ENCODE measurements at places on chromosomes 11 and 22.

- no peak for DNase-seq
Observed at GRCh38 chr11:72146625-72147024, 11.1 kb downstream of the FOLR3 start.

DNA sequence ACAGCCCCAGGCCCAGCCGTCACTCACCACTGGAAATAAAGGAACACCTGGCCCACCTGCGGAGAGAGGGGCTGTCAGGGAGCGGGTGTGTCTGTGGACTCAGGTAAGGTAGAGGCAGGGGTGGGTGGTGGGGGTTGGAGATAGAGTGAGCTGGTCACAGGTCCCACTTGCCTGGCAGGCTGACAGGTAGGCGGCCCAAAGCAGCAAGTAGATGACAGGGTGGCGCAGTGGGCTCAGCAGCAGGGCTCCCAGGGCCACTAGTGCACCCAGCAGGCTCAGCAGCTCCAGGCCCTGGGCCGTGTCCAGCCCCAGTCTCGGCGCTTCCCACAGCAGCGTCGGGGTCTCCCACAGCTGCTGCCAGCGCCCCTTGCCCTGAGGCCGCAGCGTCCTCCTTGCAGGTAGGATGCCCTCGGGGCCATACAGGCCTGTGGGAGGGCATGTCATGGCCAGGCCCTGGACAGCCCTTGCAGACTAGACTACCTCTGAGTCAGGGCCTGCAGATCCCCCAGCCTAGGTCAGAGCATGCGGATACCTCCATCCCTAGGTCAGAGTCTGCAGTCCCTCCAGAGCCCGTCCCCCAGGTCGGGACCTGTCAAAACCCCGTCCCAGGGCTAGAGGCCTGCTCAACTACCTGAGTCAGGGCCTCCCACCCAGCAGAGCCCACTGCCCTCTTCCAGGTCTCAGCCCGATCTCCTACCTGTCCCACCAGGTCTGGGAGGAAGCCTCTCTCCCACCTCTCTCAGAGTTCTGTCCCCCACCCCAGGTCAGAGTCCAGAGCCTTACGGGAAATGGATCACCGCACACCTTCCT, 686 bp downstream of the LMF2 start:
- DNase-seq: no peak

GRCh38 chr22:23270212-23270733, 90.0 kb downstream of the BCR start:
- no peak for DNase-seq

DNA sequence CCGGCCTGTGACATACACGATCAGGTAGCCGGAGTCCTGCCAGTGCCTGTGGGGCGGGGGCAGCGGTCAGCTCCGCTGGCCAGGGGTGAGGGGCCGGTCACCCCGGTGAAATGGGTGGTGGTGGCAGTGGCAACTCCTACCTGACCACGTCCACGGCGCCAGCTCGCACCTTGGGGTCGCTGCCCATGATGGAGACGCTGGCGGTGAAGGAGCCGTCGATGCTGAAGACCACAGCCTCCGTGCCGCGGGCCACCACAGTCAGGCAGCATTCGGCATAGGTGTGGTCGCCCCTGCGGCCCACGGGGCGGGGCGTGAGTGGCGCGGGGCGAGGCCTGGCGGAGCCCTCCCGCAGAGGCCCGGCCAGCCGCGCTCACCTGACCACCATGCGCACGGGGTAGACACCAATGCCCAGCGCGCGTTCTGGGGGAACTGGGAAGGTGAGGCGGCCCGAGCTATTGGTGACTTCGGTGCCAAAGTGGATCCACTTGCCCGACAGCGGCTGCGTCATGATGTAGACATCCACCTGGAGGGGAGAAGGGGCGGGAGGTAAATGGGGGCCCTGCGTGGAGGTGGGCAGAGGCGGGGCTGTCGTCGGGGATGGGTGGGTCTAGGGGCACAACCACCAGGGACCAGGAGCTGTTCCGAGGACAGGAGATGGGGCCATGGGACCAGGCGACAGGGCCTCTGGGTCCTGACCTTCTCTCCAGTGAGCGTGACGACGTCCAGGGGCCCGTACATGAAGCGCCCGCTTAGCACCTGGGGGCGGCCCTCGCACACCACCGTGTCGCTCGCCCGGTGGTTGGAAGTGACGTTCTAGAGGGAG, 10.9 kb downstream of the AIP start:
- no peak for DNase-seq

GRCh38 chr22:23906641-23907040, 12.5 kb downstream of the MIF start:
- DNase-seq: no peak

DNA sequence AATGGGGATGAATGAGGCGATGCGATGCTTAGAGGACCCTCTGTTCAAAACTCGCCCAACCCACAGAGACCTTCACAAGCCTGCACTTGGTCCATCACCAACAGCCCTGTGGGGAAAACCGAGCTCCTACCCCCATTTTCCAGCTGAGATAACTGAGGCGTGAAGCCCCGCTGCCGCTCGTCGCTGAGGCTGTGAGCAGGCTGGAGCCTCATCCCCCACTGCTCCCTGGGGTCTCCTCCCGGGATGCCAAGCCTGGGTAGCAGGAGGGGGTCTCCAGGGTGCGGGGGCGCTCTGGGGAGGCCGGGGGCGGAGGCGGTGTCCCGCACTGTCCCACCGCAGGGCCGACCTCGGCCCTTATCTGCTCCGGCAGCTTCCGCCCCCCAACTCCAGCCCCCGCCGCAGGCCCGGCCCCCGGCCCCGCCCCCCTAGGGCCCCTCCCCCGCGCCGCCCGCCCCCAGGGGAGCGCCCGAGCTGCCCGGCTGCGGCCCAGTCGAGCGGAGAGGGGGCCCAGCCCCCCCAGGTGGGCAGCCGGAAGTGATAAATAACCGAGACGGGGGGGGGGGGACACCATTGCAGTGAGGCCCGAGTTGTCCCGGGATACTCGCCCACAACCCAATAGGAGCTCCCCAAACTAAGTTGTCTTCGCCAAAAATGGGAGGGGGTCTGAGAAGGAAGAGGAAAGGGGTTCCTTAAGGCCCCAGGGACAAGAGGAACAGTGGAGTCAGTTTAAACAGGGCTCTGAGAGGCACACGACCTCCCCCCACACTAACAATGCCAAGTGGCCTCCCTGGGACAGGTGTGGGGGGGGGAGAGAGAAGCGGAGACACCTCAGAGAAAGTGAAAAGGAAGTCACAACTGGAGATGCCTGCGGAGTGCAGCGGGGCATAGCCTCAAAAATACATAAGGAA, 8.3 kb upstream of the SLC39A13 start:
- no peak for DNase-seq

- no peak for DNase-seq
Observed at GRCh38 chr11:80521592-80521991, 1080.8 kb upstream of the TENM4 start.

GRCh38 chr22:46620588-46621242, 529 bp downstream of the GRAMD4 start:
- DNase-seq: no peak

DNA sequence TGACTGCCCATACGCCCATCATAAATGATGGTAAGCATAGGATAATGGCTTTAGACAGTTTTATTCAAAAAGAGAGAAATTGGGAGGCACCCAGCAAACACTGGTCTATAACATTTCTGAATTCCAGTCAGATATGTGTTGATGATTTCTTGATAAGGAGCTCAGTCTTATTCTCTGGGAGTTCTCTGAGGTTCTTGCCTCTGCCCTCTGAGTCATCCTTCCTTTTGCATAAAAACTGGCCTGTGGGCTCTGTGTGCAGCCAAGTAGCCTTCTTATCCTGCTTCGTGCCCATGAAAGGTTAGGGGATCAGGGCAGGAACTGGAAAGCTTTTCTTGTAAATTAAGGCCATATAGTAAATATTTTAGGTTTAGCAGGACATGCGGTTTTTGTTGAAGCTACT, 48.9 kb downstream of the FAR1 start:
- no peak for DNase-seq

- DNase-seq: no peak
Observed at GRCh38 chr11:94011478-94011877, 9.7 kb upstream of the HEPHL1 start.

- DNase-seq: no peak
Observed at GRCh38 chr11:30009060-30009459, 7.8 kb downstream of the KCNA4 start.

GRCh38 chr22:47195484-47196165, 433.2 kb downstream of the TBC1D22A start:
- no peak for DNase-seq

GRCh38 chr11:1569251-1569780, 2.8 kb downstream of the DUSP8 start:
- DNase-seq: no peak

DNA sequence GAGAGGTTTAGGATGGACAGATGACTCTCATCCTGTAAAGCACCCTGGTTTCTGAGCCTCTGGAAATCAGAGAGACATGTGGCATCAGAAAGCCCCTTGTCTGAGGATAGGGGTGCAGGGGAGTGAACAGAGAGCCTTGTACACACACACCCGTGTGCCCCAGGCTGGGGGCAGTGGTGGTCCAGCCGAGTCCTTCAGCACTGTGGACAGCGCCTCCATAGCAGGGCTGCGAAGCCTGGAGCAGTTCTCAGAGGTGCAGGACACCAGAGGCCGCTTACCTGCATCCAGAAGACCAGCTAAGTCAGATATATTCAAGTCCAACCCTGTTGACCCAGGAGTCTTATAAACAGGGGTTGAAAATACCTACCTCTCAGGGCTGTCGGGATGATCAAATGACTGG, 11.5 kb upstream of the IGSF9B start:
- DNase-seq: no peak

DNA sequence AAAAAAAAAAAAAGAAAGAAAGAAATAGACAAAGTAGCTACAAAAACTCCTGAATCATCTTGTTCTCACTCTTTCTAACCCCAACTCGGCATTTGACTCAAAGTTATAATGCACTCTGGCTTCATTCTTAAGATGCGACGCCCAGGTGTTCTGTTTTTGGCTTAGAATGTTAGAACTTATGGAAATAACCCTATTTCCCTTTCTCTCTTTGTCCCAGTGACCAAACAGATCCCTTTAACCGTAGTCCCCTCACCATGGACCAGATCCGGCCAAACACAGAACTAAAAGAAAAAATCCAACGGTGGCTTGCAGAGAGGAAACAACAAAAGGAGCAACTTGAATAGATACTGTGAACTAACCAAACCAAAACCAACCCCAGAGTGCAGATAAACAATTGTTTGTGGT, 5.3 kb upstream of the ATP5MG start:
- DNase-seq: no peak

DNA sequence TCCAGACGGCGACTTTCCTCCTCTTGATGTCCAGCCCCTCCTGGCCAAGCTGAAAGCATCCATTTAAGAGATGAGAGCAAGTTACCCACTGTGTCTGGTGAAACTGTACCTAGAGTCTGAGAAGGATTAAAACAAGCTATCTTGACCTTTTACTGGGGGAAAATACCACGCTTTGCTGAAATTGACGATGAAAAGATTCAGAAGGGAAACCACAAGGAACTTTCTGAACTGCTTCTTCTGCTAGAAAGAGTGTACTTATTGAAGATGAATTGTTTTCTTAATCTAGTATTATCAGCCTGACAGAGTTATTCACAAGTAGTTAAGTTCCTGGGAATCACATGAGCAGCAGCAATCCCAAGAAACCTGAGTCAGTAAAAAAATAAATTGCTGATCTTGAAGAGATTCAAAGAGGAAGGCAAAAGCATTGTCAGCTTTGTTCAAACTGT, 13.1 kb upstream of the MS4A6A start:
- DNase-seq: no peak

DNA sequence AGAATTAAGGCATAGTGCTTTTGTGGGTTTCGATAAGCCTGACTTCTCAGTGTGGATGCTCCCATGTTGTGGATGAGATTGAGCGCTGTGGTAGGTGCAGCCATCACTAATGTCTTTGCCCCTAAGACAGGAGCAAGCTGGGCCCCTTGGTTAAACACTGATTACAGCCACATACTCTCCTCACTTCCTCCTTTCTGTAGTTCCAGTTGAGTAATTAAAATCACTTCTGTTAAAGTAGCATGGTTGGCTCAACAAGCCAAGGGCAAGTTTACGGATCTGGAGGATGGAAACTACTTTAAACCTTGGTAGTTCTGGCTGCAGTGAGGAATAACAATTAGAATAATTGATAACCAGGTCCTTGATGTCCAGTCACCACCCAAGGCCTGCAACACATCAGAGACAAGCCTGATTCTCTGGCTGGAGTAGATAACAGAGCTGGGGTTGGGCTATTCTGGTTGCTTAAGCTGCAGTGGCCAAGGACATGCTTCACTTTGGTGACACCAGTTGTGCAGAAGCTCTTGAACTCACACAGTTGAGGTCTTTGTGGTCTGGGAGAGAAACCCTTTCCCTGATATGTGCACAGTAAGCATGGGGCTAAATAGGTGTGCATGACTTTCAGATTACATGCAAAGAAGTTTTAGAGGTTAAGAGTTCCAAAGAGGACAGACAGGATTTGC, 81.3 kb downstream of the KIRREL3 start:
- no peak for DNase-seq

GRCh38 chr11:121762820-121763219, 310.1 kb upstream of the SORL1-AS1 start:
- DNase-seq: peak; percentile 9

- no peak for DNase-seq
Observed at GRCh38 chr22:22031183-22031945, 48.8 kb upstream of the TOP3B start.

DNA sequence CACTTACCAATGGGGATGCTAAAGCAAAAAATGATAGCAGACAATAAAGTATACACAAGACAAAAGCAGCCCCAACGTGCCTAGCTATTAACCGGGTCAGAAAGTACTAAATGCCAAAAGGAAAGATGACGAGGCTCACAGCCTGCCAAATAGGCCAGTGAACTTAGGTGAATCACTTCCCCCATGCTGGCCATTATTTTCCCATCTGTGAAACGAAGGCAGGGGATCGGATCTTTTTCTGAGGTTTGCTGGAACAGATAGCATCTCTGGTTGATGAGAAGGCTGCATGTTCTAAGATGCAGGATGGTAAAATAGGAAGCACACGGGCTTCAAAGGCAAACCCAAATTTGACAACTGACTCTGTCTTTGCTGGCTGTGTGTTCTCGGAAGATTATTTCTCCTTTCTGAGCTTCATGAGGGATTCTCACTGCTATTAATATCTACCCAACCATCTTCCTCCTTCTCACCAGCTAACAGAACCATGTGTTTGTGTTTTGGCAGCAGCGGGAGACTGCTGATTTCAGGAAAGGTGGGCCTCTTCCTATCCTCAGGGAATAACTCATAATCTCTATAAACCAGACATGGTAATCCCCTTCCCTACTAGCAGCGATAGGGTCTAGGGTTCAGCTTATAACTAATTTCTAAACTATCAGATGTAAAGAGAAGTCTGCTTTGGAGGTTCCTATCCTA, 390.7 kb downstream of the LARGE1 start:
- no peak for DNase-seq

DNA sequence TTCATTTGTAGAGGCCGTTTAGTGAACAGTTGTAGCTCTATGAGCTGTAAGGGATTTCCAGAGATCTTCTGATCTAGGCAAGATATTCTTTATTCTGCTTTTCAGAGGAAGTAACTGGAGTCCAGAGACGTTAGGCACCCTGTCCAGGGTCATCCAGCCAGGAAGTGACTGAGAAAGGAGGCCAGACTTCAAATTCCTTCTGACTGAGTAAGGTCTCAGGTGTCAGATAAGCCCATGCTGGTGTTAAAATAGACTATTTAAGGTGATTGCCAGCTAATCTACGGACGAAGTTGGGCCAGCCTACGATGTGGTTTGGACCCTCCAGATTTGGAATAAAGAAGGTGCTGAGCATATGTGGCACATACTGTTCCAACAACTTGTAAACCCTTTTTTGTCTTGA, 54.6 kb downstream of the GRIK4 start:
- no peak for DNase-seq

- DNase-seq: no peak
Observed at GRCh38 chr22:22171357-22172218, 73.0 kb upstream of the VPREB1 start.
